ENCODE measurements at places on chromosomes 6 and 20. TPM values are rescaled to one million over a fixed set of nuclear protein-coding genes. Genes with fewer than 3 reads are reported as not detected.

UST gene
- total RNA-seq: 0.44 TPM

KATNA1 gene
- 19.3 TPM for total RNA-seq

CDC25B gene
- total RNA-seq: 59.7 TPM

GRM1 gene
- not detected for total RNA-seq

TBXT gene
- total RNA-seq: not detected

PPDPF gene
- 81.9 TPM for total RNA-seq

ANKRD66 gene
- not detected for total RNA-seq

MOG gene
- total RNA-seq: not detected

ISM1 gene
- total RNA-seq: 3.6 TPM

SYNDIG1 gene
- not detected for total RNA-seq

PSMB9 gene
- total RNA-seq: 135 TPM

EPPIN gene
- total RNA-seq: not detected

SLC17A4 gene
- total RNA-seq: not detected

BPI gene
- total RNA-seq: not detected

TRMT11 gene
- total RNA-seq: 7.9 TPM

PLG gene
- not detected for total RNA-seq

ZNF334 gene
- total RNA-seq: 0.54 TPM

CLDN20 gene
- not detected for total RNA-seq

LY6G5B gene
- total RNA-seq: 0.93 TPM

DUSP15 gene
- total RNA-seq: 0.44 TPM

PMEPA1 gene
- total RNA-seq: 0.73 TPM

TRIM10 gene
- total RNA-seq: not detected

RIN2 gene
- 57.9 TPM for total RNA-seq

ANGPT4 gene
- total RNA-seq: not detected

FGD2 gene
- total RNA-seq: not detected

CST5 gene
- not detected for total RNA-seq
